Hepatocyte (in vitro differentiated cells): ENCODE measurements at places on chromosomes 13 and 19. TPM values are rescaled to one million over a fixed set of nuclear protein-coding genes. Genes with fewer than 3 reads are reported as not detected.

DNA sequence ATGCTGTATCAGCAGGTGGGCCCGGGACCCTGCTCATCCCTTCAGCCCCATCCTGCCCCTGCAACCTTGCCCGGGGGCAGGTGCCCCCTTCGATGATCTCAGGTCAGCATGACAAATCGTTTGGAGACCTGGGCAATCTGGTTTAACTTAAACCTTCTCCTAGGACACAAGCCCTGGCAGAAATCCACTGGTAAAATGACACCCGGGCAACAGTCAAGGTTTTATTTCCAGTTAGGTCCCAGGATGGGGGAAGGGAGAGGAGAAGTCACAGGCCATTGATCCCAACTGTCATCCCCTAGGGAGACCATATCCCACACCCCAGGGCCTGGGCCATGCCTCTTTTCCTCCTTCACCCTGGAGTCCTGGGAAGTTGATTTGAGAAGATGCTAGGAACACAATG lies 1.8 kb upstream of the PLIN5 start:
- no peak for DNase-seq

DNA sequence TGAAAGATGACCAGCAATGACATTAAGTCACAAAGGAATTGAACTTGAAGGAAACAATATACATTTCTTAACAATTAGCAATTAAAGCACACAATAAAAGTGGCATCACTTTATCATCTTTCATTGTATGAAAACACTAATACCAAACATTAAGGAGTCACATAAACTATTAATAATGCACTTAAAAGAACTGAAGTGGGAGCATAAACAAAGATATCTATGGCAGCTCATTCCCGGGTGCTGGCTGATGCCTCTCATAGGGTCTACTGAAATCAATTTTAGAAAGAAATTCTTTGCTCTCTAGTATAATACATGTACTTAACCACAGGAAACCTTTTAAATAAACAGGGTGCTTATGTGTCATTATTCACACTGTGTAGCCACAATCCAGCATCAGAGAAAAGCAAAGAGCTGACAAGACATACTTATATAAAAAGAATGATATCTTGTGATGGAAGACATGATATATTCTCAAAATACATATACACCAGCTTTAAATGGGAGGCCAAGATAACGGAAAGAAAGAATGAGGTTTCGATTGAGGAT lies 1207.8 kb downstream of the EFNB2 start:
- DNase-seq = no peak

DNA sequence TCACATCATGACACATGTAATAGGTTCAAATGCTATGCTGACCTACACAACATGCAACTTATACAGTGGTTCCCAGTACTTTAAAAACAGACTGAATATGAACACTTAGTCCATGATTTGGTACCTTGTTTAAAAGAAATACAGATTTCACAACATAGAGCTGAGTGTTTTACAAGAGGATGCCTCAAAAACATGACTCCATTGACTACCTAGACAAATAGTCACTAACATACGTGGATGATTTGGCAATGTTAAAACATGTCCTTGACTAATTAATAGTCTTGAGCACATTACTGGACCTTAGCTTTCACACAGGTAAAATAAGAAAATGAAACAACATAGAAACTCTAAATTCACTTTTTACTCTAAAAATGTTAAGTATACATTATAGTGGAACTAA lies 300.1 kb downstream of the DIAPH3 start:
- no peak for DNase-seq

GAMT gene
- 148 and 170 TPM in 2 replicates for polyA plus RNA-seq
